ENCODE measurements at places on chromosomes 6 and 20.

- no peak for DNase-seq
Observed at GRCh38 chr6:169371344-169372127, 117.9 kb upstream of the THBS2 start.

GRCh38 chr20:13865791-13866351, 81.0 kb downstream of the NDUFAF5 start:
- no peak for DNase-seq

GRCh38 chr6:13696226-13696625, 15.4 kb downstream of the RANBP9 start:
- no peak for DNase-seq

DNA sequence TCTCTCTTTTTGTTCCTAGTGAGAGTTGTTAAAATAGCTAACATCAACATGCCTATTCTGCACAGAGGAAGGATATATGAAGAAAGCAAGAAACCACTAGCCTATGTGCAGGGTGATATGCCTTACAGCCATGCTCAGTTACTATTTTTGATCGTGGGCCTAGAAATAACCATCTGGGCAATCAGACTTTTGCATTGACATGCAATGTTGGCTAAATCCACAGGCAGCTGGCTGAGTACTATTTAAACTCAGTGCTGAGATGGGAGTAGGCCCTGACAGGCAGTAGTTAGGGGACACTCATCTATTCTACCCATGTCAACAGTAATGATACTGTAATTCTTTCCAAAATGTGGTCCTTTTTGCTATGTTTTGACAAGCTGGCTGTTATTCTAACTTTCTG, 89.6 kb downstream of the HDGFL1 start:
- no peak for DNase-seq

GRCh38 chr20:56371977-56372376, 13.2 kb downstream of the FAM210B start:
- no peak for DNase-seq

DNA sequence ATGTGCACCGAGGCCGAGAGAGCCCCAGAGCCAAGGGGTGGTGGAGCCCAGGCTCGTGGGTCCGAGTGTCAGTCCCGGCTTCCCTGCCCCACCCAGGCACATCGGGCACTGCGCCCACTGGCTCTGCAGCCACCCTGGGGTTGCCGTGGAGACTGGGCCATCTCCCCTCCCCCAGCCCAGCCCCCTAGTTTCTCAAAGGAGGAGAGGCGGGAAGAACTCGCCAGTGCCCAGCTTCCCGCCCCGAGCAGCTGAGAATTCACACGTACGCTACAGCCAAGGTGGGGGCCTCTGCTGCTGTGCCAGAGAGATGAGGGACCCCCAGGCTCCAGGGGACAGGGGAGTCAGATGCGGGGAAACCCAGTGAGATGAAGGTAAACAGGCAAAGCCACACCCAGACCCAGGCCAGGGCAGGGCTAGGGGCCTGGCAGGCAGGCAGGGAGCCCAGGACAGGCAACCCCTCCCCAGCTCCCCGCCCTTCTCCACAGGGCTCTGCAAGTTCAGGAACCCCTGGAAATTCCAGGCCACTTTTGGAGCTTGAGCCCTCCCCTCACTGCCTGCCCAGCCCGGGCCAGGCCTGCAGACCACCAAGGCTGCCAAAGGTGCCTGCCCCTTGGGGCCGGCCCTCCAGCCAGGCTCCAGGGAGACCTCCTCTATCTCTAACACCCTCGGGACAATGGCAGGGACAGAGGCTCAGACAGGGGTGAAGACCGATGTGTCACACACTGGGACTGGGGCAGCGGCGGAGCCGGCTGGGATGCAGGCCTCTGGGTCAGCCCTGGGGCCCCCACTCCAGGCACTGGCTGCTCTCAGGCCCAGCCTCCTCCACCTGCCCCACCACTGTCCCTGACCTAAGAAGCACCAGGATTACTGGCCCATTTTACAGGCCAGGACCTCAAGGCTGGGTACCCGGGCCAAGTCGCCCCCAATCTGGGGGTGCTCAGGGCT, 6.0 kb downstream of the LAMA5 start:
- peak; percentile 13 for DNase-seq

- no peak for DNase-seq
Observed at GRCh38 chr20:40956542-40957264, 71.9 kb upstream of the TOP1 start.

- DNase-seq: no peak
Observed at GRCh38 chr20:24340933-24341332, 128.5 kb upstream of the SYNDIG1 start.

DNA sequence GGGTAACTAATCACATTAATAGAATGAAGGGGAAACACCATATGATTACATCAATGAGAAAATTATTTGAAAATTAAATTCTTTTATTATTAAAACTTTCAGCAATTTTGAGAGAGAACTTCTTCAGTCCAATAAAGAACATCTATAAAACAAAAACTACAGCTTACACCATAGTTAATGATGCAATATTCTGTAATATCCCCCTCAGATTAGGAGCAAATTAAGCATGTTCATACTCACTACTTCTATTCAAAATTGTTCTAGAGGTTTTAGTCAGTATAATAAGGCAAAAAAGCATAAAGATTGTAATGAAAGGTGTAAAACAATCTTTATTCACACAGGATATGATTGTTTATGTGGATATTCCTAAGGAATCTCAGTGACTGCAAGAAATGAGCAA, 465.4 kb downstream of the CD109 start:
- no peak for DNase-seq

DNA sequence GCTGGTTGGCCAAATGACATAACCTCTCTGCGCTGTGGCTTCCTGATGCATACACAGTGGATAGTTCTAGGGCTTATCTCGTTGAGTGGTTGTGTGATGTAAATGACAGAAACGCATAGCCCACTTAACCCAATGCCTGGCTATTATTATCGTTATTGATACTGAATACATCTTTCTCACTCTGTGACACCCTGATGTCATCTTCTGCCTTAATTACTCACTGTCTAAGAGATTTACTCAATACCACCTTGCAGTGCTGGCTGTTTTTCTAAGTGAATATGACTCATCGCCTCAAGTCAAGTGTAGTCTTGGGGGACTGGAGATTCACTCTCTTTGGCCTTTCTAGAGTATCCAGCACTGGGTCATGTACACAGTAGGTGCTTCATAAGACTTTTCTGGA, 73.6 kb downstream of the NDUFAF5 start:
- DNase-seq: no peak

DNA sequence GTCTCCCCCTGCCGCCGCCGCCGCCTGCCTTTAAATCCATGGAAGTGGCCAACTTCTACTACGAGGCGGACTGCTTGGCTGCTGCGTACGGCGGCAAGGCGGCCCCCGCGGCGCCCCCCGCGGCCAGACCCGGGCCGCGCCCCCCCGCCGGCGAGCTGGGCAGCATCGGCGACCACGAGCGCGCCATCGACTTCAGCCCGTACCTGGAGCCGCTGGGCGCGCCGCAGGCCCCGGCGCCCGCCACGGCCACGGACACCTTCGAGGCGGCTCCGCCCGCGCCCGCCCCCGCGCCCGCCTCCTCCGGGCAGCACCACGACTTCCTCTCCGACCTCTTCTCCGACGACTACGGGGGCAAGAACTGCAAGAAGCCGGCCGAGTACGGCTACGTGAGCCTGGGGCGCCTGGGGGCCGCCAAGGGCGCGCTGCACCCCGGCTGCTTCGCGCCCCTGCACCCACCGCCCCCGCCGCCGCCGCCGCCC, 474 bp downstream of the CEBPB start:
- DNase-seq: no peak

GRCh38 chr6:98944598-98945081, 3.1 kb downstream of the FBXL4 start:
- no peak for DNase-seq

- peak; percentile 57 for DNase-seq
Observed at GRCh38 chr6:167311286-167311685, 13.6 kb upstream of the TTLL2 start.

- DNase-seq: no peak
Observed at GRCh38 chr6:4342407-4343137, 207.2 kb upstream of the ECI2 start.

GRCh38 chr6:148620579-148621298, 126.1 kb upstream of the UST start:
- no peak for DNase-seq

- DNase-seq: no peak
Observed at GRCh38 chr20:55540486-55540885, 464.8 kb downstream of the CBLN4 start.

DNA sequence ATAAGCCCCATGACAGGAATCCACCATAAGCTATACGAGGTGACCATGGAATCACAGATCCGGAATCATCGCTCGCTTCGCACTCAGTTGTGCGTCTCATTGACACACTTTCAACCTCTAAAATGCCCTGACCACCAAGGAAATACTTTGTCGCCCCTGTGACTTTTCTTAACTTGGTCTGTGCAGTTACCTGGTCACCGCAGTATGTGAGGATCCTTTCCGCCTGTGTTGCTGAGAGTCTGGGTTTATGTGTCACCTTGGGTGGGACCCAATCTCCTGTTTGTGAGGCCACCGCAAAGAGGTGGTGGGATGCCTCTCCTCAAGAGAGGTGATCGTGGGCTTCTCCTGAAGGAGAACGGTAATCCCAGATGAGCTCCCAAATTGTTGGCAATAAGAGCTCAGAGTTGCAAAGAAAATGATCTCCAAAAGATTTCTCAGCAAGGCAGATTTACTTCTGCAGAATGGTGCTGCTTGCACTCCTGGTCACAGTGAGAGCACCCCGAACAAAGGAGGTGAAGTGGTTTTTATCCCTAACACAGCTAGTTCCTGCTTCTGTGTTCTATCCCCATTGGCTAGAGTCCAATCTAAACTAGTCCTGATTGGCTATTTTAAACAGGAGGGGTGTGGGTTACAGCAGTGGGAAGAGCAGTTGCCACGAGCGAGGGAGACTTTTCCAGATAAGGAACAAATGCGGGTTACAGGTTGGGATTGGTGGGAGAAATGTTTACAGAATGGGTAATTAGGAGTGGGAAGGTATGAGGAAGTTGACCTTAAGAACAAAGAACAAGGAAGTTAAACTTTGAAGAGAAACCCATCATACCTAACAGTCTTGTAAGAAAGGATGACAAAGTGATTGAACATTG, 9.1 kb upstream of the ZNFX1 start:
- DNase-seq: no peak

DNA sequence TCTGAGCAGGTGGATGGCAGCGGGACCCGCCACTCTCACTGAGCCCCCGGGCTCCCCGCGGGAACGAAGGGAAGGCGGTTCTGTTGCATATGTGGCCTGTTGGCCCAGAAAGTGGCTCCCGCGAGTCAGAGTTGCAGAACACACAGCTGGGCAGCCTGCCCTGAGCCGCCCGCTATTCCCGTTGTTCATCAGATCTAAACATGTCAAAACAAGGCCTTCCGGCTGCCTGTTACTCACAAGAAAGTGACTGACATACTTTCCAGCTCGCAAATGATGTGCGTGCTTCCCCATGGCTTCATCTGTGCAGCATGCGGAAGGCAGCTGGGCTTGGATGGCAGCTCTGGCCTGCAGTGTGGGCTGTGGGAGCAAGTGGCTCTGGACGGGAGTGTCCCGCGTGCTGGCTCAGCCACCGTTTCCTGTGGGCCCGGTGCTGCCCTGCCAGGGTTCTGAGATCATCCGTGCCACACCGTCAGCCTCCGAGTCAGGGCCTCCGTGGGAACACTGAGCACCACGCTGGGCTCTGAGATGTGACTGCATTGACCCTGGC, 227.3 kb downstream of the ERMARD start:
- DNase-seq: no peak

DNA sequence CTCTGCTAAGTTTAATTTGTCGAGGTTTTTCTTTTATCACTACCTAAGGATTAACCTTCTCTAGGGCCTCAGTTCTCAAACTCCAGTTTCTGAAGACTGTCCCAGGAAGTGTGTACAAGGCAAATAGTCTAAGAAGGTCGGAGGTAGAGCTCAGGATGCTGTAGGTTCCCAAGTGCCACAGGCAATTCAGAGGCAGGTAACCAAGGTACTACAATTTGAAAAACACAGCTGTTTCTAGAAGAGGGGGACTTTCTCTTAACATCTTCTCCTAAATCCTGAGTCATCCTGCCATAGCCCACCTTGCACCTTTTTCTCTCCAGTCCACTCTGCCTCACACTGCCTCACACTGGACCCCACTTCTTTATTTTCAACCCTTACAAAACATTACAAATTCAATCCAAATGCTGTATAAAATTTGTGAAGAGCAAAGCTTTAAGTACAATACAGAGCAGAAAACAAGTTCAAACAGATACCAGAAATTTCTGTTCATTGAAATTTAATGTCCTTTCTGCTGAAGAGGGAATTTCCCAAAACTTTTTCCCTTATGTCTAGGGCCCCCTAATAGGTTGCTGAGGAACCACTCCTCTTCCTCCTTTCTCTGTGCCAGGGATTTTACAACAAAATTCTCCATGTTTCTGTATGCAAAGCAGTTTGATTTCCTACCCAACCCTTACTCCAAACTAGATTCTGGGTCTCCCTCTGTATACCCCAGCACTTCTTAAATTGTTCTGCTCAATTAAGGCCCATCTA, 43.0 kb downstream of the FRK start:
- no peak for DNase-seq

DNA sequence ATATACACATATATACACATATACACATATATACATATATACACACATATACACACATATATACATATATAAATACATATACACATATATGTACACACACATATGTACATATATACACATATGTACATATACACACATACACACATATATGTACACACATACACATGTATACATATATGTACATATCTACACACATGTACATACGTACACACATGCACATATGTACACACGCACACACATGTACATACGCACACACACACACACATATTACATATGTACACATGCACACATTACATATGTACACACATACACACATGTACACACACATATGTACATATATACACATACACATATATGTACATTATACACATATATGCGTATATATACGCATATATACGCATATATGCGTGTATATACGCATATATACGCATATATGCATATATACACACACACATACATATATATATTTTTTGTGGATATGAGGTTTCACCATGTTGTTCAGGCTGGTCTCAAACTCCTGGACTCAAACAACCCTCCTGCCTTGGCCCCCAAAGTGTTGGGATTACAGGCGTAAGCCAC, 27.2 kb downstream of the SRC start:
- no peak for DNase-seq

DNA sequence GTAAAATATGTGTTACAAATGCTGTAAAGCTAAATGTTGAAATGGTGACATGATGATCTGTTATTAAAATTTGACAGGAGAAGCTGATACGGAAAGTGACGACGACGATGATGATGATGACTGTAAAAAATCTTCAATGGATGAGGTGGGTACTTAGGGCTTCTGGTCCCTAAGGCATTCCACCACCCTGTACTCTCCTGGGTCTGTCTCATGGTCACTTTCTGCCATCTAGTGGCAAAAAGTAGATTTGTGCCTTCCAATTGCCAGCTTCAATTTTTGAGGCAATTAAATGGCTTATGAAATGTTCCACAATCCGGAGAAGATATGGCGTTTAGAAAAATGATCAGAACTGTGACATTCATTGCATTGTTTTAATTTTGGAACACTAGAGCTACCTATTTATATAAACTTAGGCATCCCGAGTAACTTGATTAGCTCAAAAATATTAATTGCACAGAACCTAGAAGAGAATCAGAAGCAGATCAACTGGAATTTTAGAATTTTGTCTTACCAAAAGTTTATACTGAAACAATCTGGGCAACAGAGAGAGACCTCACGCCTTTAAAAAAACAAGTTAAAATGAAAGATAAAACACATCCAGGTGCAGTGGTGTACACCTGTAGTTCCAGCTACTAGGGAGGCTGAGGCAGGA, 346.5 kb upstream of the PLCB4 start:
- no peak for DNase-seq

All from posterior cingulate gyrus (tissue), 11 donors.